ENCODE measurements at places on chromosomes 2 and 18. TPM values are rescaled to one million over a fixed set of nuclear protein-coding genes. Genes with fewer than 3 reads are reported as not detected.

DNA sequence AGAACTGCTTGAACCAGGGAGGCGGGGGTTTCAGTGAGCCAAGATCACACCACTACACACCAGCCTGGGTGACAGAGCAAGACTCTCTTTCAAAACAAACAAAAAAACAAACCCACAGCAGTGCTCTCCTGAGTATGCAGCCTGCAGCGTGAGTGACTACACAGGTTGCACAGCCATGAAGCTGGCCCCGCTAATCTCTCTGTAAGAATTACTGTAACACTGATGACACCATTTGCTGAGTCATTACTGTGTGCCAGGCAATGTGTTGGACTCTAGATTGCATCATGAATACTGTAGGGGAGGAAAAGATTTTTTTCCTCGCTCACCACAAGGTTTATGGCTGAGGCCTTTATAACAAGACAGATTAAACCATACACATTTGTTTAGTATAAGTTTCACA is 118.6 kb upstream of the ATP8B1 start:
- DNase-seq: no peak

DNA sequence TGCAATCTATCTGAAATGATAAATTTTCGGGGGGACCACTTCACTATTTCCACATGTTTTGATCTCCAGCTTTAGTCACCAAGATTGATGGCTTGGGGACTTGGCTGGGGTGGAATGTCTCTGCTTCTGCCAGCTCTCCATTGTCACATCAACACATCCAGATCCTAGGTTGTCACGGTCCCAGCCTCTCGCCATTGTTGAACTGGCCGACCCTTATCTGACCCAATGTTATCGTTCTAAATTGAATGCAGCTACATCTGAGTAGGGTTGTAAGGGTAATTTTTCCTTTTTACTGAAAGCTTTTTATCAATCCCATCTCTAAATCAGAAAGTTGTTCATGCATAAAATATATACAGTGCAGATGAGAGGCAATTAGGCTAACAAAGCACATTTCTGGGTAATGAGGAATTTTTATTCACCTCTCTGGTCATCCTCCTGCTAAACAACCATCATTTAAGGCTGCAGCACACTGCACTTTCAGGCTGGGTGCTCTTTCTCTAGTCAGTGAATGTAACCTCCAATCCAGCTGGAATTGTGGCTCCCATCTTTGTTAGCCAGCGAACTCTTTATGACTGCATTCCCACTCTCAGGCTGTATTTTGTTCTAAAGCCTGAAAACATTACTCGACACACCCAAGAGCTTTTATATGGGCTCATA is 128.2 kb downstream of the COL4A4 start:
- DNase-seq: no peak

GRCh38 chr2:45992741-45993475 is 304.3 kb upstream of the EPAS1 start:
- no peak for DNase-seq

DNA sequence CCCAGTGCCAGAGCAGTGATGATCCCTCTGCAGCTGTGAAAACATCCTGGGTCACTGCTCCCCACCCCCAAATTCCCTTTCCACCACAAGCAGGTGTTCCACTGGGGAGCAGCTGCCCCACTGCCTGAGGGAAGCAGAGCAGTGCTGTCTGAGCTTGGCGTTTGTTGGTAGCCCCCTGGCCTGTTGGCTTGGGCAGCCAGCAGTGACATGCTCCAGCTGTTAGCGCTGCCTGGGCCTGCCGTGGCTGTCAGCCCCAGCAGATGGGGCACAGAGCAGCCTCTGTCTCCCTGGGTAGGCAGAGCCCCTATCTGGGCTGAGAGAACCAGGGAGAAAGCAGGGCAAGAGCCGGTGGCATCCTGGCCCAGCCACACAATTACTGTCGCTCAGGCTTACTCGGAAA is 247.7 kb downstream of the GLI2 start:
- no peak for DNase-seq

DNA sequence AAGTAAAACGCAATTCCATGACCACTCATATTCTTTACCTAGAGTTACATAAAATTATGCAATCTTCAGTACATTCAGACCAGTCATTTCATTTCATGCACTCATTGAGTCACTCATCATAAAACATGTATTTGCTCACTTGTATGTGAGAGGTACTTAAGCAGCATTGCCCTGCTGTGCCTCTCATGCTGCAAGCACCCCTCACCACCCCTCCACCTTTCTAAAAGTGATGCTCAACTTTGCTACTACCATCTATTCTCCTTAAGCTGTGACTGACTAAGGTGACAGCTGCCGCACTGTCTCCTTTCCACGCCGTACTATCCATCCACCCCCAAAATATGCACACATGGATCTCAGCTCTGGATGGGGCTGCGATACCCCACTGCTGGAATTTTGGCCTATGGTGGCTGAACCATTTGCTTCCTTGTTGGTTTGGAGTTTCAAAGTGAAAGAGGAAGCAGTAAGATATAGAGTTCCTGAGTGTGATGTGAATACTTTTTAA is 7.2 kb downstream of the ARHGAP25 start:
- no peak for DNase-seq

DNA sequence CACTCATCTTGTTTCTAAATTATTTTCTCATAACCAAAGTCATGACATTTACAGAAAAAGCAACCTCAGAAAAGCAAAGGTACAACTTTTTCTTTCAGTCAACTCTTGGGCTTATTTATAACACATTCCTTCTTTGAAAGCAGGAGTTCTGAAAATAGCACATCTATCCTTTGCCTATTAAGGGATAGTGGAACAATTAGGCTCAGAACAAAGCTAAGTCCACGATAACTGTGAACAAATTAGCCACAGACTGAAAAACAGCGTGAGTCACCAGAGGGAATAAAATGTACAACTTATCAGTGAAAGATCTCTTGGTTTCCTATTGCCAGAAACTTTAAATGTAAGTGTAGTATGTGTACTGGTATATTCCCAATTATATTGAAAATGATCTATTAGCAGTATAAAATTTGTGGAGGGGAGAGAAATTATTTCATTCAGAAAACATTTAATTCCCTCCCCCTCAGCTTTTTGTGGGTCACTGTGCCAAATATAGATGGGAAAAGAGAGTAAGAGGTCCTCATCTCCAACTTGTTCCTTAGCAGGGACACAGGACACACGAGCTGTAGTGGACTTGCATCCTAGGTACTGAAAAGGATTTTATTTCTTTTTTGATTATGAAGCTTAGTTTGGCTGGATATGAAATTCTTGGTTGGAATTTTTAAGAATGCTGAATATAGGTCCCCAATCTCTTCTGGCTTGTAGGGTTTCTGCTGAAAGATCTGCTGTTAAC is 15.4 kb upstream of the MATN3 start:
- DNase-seq: no peak

DNA sequence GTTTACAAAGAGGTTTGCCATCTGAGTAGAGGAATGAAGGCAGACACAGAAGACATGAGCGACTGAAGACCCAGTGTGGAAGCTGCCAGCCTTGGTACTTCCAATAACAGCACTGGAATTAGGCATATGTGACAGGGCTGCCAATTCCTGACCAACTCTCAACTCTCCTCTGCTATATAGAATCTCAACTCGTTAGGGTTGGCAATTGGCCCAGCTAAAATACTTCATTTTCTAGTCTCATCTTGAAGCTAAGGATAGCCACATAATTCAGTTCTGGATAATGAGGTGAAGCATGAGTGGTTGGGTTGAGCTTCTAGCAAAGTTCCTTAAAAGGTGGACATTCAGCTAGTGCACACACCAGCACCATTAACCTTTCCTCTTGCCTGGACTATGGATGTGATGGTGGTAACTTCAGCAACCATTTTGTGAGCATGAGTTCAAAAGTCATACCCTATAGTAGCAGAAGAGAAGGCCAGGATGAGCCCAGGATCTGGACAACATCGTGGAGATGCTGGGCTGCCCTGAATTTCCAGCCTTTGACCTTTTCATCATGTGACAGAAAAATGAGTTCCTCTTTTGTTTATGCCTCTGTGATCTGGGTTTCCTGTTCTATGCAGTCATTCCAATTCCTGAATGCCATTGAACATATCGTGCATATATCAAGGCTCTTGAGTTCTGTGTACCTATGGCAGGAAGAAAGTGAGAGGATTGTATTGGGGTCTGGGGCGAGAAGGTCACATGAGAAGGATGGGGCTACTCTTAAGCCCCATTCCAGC is 68.1 kb upstream of the HAAO start:
- DNase-seq: no peak

DNA sequence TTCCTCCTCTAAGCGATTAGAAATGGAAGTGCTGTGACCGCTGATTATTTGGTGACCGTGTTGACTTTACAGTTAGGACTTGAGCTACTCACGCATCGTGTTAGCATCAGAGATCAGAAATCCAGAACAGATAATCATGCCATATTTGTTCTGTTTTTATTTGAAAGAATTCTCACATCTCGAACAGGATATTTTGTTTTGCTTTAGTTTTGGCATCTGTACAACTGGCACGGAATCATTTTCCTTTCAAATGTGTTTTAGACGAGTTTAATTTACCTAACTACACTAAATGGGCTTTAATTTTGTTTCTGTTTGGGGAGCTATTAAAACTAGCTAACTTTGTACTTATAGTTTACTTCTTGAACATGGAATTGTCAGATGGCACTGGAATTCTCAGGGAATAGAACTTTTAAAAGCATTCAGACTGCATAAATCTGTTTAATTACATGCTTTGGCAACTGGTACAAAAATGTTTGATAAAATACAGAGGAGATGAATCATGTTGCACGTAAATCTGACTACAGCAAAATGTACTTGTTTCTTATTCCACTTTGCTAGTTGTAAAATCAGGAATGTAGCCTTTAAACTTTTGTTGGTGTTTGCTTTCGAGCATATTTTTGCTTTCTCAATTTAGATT is 1.4 kb downstream of the ITPRID2 start:
- no peak for DNase-seq

DNA sequence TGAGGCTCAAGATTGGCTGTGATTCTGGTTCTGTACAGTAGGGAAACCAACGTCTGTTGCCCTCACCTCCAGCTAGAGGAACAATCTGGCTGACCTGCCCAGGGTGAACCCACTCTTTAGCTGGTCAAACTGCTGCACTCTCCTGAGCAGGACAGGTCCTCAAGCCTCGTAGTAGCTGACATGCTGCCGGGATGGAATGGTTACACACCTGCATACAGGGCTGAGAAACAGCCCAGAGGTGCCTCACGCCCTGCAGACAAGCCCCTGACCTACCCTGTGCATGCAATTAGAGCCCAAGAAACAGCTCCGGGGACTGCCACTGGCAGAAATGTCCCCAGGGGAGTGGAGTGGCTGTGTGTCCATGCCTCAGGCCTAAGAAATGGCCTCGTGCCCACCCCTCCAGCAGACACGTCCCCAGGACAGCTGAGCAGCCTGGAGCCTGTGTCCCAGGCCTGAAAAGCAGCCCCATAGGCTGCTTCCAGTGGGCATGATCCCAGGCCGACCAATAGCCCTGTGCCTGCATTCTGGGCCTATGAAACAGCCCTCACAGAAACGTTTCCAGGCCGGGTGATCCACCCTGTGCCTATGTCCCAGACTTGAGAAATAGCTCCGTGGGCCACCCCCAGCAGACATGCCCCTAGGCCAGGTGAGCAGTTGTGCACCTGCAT is 25.4 kb downstream of the BOLL start:
- no peak for DNase-seq

GRCh38 chr18:36354989-36355388 is 57.5 kb downstream of the FHOD3 start:
- no peak for DNase-seq

- DNase-seq: no peak
Observed at GRCh38 chr18:52395146-52395852, 55.3 kb downstream of the DCC start.

DNA sequence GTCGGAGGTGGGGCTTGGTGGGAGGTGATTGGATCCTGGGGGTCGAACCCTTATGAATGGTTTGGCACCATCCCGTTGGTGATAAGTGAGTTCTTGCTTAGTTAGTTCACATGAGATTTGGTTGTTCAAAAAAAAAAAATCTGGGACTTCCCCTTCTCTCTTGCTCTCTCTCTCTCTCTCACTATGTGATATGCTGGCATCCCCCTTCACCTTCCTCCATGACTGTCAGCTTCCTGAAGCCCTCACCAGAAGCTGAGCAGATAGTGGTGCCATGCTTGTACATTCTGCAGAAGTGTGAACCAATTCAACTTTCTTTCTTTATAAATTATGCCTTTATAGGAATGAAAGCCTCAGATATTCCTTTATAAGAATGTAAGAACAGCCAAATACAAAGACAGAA is 269.7 kb upstream of the APCDD1 start:
- DNase-seq: no peak

DNA sequence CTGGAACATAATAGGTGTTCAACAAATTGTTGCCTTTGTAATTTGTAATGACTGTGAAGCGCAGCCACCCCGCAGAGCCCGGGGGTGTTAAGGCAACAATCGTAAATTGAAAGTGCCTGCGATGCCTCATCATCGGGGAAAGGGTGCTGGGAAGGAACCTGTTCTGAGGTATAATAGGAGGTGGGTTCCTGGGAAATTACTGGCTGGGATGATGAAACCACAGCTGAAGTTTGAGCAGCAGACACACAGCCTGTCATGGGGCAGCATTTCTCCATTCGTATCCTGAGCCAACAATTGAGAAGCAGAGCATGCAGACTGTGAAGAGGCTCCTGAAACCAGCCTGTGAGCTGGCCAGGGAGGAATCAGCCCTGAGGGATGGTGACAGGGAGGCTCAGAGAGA is 404.0 kb upstream of the MYT1L start:
- DNase-seq: no peak

DNA sequence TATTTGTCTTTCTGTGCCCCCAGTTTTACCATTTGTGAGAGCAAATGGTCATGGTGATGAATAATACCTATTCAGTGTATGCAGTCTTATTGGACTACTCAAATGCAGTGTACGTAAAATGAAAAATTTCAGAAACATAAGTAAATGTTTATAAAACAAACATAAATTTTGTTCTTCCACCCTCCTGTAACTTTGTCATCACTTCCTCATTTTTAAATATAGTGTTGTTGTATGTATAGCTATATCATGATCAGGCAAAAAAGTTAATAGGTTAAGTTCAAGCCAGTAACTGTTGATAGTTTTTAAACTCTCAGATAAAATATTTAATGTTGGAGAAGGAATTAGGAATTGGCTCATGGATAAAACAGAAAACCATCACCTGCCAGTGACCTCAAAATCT is 93.2 kb downstream of the KLF7 start:
- no peak for DNase-seq

Gene POTEE
- not detected for total RNA-seq

Gene AKAIN1
- total RNA-seq: not detected

Gene ARHGAP28
- total RNA-seq: 16.5 TPM

Gene CAPN14
- total RNA-seq: 0.15 TPM

Gene ZAP70
- total RNA-seq: 2.7 TPM

Gene CHAC2
- total RNA-seq: 5.2 TPM

Gene TEX44
- total RNA-seq: not detected

Gene TFPI
- 182 TPM for total RNA-seq

Gene ZNF385B
- total RNA-seq: not detected

Gene GALNT1
- total RNA-seq: 183 TPM

Gene PTGR3
- 27.0 TPM for total RNA-seq

Data from glomerular endothelial cell (primary cell).